Gastroesophageal sphincter (tissue), 4 donors: ENCODE measurements at places on chromosomes 2 and 18.
A peak's percentile ranks its signal among the peaks of the same experiment; 100 is the strongest.

DNA sequence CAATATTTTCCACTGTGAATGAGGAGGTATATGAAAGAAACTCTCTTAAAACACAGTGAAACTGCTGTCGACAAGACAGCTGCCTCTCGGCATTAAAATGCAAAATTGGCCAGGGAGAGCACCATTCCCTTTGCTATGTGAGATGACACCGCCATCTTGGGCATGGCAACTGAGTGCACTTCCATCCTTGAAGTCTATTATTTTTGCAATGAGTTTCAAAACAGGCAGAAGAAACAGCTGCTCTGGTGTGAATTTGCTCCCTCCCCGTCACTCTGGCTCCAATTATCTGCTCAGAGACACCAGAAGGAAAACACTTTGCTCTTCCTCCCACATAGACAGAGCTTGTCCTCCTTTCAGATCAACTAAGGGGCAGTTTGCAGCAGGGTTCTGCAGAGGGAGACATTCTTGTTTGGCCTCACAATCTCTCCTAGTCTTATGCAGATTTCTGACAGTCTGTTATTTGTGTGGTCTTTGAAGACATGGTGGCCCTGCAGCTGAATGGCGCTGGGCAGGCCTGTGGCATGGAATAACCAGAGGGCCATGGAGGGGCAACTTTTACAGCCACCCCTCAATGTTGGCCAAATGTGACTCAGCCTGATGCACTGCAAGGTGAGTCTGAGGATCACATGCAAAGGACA lies 48.6 kb upstream of the SEC11C start:
- no peak for ATAC-seq

GRCh38 chr2:136130045-136130444 lies 12.1 kb upstream of the CXCR4 start:
- ATAC-seq = no peak

DNA sequence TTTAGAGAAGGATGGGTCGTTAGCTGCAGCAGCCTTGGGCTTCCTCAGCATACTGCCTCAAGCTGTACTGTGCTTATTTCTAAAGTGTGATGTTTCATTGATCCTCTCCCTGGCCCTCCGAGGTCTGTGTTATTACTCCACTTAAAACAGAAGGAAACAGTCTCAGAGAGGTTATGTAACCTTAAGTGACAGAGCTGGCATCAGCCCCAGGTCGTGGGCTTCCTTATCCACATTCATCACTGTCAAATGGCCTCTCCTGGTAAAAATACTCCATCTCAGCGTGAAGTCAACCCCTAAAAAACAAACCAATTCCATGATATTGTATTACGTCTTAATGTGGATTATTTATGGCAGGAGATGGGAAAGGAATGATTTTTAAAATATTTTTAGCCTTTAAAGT lies 153.3 kb upstream of the NOSTRIN start:
- ATAC-seq = peak; percentile 62

DNA sequence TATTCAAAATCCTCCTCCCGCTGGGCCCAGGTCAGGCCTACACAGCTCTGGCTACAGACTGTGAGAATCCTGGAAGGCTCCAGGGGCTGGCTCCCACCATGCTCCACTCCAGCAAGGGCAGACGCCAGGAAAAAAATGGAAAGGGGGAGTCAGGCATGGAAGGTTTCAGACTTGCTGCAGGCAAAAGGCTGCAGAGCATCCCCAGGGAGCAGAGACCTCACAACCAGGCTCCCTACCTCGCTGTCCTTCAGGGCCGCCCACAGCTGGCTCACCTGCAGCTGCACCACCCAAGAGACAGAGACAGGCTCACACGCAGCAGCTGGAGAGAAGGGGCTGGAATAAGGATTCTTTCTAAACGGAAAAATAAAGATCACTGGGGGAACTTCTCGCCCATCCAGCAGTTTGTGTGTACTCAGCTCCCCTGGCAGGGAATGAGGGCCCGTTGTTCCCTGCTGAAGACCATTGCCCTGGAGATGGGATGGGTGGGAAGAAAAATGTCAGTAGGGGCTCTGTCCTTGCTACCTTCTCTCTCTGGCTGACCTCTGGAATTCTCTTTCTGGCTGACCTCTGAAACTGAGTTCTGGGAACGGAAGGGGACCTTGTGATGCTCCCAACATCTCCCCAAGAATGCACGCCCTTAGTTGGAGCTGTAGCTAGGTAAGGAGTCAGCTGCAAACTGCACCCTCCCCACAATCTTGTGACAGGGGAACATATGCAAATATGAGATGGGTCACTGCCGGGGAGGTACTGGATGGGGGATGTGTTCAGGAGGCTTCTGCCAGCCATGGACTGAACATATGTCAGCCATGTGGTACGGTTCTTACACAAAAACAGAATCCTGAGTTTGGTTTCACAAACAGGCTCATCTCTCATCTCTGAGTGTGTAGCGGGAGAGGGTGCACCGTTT lies 34.5 kb downstream of the BCL2 start:
- peak; percentile 33 for ATAC-seq

DNA sequence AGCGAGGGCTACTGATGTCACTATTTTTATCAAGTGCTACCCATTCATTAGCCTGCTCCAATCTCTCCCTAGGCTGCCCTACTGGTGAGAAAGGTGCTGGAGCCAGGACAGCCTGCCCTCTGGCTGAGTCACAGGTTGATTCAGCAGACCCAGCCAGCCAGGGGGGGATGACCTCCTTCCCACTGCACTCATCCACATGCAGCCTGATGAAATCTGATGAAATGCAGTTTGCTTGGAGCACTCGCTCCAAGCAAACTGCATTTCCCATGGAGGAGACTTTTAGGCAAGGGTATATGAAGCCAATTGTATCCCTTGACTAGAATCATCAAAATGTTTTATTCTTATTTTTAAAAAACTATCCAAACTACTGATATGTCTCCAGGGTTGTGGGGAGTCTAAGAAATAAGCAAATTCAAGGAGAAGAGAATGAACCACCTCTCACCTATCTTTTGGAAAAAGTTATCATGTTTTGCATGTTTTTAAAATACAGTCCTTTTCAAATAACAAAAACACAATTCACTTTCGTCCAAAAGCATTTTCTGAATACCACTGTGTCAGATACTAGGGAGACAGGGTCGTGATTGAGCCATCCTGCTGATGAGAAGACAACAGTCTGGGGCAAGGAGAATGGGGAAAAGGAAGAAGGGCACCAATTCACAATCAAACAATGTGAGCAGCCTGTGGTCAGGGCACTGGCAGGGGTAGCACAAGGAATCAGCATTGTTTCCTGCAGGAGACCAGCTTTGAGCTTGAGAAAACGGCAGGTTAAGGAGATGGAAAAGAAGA lies 128.3 kb downstream of the AFF3 start:
- peak; percentile 61 for ATAC-seq

DNA sequence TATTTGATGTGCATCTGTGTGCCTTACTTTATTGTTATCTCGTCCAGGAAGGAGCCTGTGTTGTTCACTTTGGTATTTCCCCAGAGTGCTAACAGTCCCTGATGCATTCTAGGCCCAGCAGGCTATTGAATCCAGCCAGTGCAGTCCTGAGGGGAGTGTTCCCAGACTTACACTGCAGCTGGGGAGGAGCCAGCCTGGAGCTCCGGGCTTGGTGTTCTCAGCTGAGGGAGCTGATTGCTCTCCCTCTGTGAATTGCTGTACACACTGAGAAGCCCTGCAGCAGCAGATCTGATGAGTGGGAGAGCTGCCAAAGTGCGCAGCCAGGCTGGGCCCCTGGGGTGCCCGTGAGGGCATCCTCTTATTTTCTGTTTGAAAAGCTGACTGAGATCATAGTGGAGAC lies 159.2 kb downstream of the GALNT3 start:
- ATAC-seq = peak; percentile 55

- no peak for ATAC-seq
Measured at GRCh38 chr2:8631465-8632005, 50.3 kb upstream of the ID2 start.

- no peak for ATAC-seq
Measured at GRCh38 chr2:202069170-202070067, 3.6 kb upstream of the KIAA2012 start.

- ATAC-seq = peak; percentile 69
Measured at GRCh38 chr18:12883372-12883683, 709 bp downstream of the PTPN2 start.

- no peak for ATAC-seq
Measured at GRCh38 chr18:6311456-6312215, 103.1 kb downstream of the L3MBTL4 start.

DNA sequence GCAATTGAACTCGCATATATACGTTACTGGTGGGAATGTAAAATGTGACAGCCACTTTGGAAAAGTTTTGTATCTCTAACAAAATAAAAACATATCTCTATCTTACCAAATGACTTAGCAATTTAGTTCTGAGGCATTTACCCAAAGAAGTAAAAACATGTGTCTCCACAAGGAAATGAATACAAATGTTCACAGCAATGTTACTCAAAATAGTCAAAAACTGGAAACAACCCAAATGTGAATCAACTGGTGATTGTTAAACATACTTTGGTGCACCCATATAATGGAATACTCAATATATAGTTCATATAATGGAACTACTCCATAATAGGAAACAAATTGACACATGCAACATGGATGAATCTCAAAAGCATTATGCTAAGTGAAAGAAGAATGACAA lies 70.4 kb upstream of the DNER start:
- no peak for ATAC-seq

DNA sequence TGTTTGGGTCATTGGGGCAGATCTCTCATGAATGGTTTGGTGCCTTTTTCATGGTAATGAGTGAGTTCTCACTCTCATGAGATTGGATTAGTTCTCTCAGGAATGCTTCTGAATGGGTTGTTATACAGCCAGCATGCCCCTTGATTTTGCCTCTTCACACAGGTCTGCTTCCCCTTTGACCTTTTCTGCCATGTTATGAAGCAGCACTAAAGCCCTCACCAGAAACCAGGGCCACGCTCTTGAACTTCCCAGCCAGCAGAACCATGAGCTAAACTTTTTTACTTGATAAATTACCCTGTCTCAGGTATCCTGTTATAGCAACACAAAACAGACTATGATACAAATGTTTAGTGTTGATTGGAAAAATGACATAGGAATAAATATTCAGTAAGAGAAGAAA lies 57.3 kb downstream of the ICA1L start:
- ATAC-seq = no peak

GRCh38 chr2:212173331-212173730 lies 365.3 kb downstream of the ERBB4 start:
- ATAC-seq = no peak

GRCh38 chr2:171405546-171405945 lies 28.2 kb downstream of the METTL8 start:
- ATAC-seq = no peak

- ATAC-seq = no peak
Measured at GRCh38 chr2:167438206-167438605, 549.9 kb downstream of the XIRP2 start.

- ATAC-seq = no peak
Measured at GRCh38 chr2:213733893-213734292, 449.6 kb downstream of the SPAG16 start.

DNA sequence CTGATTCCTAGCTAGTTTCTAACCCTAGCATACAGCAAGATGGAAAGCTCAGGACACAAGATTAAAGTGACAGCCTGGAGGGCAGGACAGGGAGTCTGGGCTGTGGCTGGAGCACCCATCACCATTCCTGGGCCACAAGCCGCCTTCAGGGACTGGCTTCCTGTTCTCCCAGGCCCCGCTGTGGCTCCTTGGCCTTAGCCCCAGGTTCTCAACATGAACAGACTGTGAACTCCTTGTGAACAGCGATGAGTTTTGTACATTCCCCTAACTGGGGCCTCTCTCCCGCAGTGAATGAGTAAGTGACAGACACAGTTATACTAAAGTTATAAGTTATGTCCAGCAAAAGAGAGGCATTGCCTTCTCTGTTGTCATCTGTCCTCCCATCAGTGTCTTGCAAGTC lies 35.9 kb upstream of the SLC14A1 start:
- ATAC-seq = no peak

DNA sequence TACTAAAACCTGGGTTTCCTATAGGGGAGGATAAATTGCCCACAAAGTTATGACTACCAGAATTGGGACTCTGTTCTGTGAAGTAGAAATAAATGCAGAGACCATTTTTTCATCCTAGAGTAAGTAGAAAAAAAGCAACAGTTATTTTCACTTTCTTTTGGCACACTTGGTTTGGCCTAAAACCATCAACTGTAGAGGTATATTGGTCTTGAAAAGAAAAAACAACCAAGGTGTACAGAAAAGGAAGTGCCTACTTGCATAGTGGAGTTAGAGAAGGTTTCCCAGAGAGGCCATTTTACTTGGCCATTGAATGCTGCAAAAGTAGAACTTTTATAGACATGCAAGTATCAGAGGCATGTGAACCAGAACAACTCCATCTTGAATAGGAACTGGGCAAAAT lies 89.4 kb upstream of the TACR1 start:
- no peak for ATAC-seq

GRCh38 chr2:28645553-28645952 lies 106.1 kb upstream of the PPP1CB start:
- no peak for ATAC-seq

GRCh38 chr18:8088626-8089025 lies 520.6 kb upstream of the RAB12 start:
- ATAC-seq = no peak

- peak; percentile 20 for ATAC-seq
Measured at GRCh38 chr2:46655551-46656436, 176.4 kb downstream of the TMEM247 start.

DNA sequence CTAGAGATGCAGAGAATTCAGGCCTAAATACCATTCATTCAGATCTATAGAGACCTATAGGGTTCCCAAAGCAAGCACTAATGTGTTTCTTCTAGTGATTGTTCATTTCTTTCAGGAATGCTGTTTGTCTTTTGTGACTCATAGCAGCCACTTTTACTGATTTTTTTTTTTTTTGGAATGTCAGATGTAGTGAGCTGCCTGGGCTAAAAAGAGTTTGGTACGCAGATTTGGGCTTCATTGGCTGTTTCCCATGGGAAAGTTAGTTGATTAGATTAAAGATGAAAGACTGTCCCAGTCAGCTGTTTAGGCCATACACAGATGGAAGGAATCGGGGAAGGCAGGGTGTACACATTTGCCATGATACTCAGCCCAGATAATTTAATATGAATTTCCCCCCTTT lies 87.6 kb downstream of the CDC42EP3 start:
- ATAC-seq = no peak

- ATAC-seq = no peak
Measured at GRCh38 chr18:21513292-21513691, 87.2 kb downstream of the ESCO1 start.

GRCh38 chr18:79540161-79540903 lies 139.3 kb upstream of the CTDP1 start:
- no peak for ATAC-seq

DNA sequence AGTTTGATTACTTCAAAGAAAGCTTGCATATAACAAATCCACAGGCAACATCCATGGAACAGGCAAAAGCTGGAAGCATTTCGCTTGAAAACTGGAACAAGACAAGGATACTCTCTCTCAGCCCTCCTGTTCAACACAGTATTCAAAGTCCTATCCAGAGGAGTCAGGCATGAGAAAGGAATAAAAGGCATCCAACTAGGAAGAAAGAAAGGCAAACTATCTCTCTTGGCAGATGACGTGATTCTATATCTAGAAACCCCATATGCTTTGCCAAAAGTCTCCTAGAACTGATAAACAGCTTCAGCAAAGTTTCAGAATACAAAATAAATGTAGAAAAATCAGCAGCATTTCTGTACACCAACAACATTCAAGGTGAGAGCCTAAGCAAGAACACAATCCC lies 34.1 kb upstream of the MC4R start:
- ATAC-seq = no peak
